HS-5 (cell line): ENCODE measurements at places on chromosomes 13 and 19.

DNA sequence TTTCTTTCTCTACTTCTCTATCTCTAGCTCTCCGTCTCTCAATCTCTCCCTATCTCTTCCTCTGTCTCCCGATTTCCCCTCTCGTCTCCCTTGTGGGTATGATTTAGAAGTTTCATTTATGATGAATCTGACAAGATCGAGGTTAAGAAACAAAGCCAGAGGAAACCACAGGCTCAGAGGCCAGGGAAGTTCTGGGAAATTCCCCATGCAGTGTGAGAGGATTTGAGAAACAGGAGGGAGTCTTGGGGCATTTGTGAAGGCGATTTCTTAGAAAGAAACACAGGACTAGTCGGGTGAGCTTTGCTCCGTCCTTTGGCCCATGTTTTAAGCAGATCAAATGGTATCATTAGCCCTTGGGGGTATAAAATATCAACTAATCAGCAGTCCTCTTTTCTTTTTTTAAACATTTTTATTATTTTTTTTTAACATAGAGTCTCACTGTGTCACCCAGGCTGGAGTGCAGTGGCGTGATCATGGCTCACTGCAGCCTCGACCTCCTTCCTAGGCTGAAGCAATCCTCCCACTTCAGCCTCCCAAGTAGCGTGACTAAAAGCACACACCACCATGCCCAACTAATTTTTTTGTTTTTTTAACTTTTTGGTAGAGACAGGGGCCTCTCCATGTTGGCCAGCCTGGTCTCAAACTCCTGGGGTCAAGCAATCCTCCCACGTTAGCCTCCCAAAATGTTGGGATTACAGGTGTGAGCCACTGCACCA, 25.8 kb downstream of the TNFSF9 start:
- DNase-seq, result no peak

DNA sequence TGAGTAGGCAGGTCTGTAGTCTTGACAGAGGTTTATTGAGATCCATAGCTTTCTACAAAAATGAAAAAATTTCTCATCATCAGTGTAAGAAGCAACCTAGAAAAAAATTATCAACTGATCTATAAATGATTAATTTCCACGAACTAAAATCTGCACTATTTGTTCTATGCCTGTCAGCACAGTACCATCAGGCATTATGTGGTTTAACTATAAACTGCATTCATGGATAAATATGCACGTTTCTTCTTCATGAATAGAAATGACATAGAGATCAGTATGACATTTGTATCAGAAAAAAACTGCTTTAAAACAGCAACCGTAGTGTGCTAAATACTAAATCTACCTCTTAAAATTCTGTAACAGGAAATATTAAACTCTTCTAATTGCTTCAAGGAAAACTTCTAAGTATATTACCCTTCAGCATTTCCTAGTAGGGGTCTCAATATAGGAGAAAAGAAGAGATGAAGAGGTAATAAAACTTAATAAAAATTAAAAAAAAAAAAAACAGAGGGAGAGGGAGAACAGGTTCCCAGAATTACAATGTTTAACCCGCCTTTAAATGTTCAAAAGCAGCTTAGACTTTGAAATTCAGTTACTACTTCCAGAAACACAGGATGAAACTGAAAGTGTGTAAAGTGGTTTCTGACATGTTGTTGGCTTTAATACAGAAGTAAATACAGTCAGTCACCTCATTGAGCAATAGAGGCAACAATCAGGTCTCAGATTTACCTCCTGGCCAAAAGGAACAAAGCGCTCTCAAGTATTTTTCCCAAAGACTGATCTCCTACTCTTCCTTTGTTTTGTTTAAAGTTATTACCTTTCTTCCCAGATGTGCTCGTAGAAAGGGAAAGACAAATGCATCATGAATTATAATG, 144.4 kb downstream of the DIAPH3 start:
- no peak for DNase-seq

DNA sequence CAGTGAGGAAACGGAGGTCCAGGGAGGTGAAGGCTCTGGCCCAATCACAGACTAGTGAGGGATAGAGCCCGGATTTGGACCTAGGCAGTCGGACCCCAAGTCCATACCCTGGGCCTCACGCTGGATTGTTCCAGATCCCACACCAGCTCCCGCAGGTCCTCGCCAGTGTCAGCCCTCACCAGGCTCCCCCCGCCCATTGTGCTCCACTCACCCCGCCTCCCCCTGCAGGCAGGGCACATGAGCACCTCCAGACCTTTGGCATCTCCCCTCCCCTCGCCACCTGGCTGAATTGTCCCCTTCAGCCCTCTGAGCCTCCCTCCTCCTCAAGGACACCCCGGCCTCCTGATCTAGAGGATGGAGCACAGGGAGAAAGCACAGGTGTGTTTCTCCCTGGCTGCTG, 152.4 kb downstream of the KATNAL1 start:
- no peak for DNase-seq

GRCh38 chr19:17409990-17410389, 4.6 kb upstream of the BST2 start:
- no peak for DNase-seq

DNA sequence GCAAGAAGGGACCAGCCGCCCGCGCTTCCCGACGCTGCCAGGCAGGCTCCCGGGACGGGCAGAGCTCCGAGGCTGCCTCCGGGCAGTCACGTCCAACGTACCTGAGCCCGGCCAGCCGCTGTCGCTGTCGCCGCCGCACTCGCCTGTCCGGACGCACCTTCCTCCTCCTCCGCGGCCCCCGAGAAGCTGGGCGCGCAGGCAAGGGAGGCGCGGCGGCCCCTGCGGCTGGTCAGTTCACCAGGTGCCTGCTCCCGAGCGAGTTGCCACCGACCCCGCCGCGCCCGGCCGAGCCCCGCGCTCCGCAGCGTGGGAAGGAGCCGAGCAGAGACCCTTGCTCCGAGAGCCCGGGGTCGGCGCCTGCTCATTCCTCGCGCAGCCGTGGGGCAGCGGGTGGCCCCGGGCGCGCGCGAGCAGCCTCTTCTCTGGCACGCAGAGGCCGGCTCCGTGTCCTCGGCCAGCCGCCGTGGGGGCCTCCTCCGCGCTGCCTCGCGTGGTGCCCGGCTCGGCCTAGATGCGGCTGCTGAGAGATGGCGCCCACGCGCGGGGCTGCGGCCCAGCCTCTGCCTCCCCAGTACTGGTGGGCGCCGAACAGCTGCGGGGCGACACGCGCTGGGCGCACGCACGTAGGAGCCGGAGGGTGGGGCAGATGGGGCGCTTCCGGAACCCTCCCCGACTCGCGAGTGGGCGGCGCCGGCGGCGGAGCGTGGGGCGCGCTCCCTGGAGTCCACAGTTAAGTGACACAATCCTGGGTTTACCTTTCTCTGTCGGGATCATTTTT, 419.4 kb downstream of the UQCRFS1 start:
- no peak for DNase-seq

DNA sequence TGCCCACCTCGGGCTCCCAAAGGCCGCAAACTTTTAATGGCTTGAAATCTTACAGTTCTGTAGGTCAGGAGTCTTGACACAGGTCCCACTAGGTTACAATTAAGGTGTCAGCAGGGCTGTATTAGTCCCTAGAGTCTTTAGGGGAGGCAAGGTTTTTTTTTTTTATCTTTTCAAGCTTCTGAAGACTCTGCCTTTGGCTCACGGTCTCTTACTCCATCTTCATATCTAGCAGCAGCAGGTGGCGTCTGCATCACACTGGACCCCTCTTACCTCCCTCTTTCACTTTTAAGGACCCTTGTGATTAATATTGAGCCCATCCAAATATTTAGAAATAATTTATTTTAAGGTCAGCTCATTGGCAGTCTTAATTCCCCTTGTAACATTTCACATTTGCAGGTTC, 11.6 kb downstream of the MIR17HG start:
- no peak for DNase-seq

- DNase-seq, result no peak
Measured at GRCh38 chr13:51912511-51913225, 50.9 kb downstream of the CCDC70 start.

GRCh38 chr13:39350461-39350881, 252.5 kb downstream of the LHFPL6 start:
- DNase-seq, result no peak
